ENCODE measurements at places on chromosomes 7 and 10.

DNA sequence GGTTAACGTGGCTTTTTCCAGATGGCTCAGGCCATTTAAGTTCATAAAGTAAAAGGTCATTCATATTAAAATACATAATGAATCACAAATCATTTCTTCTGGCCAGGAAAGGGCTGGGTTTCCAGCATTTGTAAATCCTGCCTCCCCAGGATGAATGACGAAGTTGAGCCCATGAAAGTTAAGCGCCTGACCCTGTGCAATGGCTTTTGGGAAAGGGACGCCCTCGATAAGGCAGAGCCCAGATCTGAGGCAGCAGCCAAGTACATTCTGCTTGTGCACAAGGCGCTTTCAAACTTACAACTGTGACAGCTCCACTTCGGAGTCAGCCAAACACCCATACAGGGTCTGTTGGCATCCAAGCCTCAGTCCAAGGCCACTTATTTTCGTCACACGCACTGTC is 2.8 kb downstream of the GIMAP6 start:
- peak; percentile 69 for DNase-seq

- DNase-seq, result no peak
These were observed 16.3 kb upstream of the GLI3 start for GRCh38 chr7:42253316-42253715.

- DNase-seq, result no peak
These were observed 31.3 kb downstream of the KIAA1217 start for GRCh38 chr10:24240041-24240751.

DNA sequence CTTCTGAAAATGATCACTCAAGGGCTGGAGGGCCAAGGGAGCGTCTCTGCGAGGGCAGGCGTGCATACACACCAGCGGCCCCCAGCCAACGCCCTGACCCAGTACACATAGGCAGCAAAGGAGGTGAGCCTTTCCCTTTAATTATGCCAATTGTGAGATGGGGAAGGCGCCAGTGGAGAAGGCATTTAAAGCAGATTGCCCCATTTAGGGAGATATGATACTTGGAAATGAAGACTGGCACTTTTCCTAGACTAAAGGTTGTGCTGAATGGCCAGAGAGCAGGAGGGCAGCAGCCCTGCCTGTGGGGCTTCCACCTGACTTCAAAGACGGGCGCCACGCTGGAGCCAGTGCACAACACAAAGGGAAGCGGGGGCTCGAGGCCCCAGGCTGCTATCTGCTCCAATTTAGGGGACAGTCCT is 24.1 kb downstream of the HIPK2 start:
- DNase-seq, result peak; percentile 52

- no peak for DNase-seq
These were observed 44.6 kb upstream of the RSBN1L start for GRCh38 chr7:77651575-77652162.

DNA sequence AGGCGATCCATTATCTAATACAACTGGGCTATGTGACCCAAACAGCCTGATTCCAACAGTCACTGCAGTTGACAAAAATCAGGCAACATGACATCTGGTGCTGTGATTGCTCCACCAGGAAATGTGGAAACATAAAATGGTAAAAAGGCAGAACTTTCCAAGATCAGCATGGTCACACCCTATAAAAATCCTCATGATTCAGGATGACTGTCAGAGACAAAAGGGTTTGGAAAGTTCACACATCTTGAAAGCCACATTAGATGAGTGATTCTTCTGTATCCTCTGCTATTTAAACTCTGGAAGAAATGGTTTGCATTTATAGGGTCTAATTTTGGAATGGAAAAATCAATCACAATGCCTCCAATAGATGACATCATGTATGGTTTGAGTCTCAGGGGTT is 662.6 kb upstream of the IGFBP3 start:
- no peak for DNase-seq

GRCh38 chr10:49212076-49212475 is 23.9 kb upstream of the TMEM273 start:
- no peak for DNase-seq

DNA sequence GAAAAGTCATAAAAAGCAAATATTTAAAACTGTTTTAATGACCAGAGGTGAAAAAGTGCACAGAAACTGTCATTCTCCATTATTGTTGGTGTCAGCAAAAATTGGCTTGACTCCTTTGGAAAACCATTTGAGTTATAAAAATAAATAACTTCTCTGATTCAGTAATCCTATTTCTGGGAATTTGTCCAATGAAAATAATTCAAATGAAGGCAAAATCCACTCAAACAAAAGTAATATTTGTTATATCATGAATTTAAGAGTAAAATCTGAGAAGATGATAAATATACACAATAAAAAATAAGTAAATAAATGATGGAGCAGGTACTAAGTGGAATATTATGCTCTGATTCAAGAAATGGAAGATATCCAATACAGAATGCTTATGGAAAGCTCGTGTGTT is 326.6 kb upstream of the KLF6 start:
- no peak for DNase-seq

DNA sequence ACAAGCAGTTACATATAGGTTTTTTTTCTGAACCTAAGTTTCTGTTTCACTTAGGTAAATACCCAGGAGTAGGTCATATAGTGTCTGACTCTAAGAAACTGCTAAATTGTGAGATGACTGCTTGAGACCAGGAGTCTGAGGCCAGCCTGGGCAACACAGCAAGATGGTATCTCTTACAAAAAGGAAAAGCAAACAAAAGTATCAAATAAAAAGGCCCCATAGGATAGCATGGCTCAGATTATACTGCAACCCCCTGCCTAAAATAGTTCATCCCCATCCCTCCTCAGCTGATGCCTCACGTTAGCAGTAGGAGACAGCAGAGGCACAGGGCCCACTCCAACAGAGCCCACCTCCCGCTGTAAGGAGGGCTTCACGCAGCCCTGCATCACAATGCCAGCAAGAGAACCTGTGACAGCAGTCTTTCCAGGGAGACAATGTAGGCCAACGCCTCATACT is 90.3 kb downstream of the SRPK2 start:
- no peak for DNase-seq

DNA sequence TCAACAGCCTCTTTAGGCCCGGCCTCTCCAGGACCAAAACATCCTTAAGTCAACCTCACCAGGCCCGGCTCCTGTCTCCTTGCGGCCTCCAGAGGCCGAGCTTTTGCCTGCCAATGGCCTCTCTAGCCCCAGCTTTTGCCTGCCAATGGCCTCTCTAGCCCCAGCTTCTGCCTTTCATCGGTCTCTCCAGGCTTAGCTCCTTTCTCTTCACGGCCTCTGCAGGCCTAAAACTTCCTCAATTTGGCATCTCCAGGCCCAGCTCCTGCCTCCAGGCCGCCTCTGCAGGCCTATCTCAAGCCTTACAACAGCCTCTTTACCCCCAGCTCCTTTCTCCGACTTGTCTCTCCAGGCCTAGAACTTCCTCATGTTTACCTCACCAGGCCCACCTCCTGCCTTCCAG is 15.7 kb upstream of the TMEM248 start:
- DNase-seq, result no peak

- no peak for DNase-seq
These were observed 16.0 kb upstream of the SLC29A3 start for GRCh38 chr10:71302874-71303568.

- peak; percentile 55 for DNase-seq
These were observed 59.3 kb upstream of the VWC2 start for GRCh38 chr7:49714182-49714581.

- DNase-seq, result no peak
These were observed 313.3 kb downstream of the AGMO start for GRCh38 chr7:15248514-15248913.

GRCh38 chr10:35822316-35822715 is 180.2 kb upstream of the FZD8 start:
- DNase-seq, result peak; percentile 90

DNA sequence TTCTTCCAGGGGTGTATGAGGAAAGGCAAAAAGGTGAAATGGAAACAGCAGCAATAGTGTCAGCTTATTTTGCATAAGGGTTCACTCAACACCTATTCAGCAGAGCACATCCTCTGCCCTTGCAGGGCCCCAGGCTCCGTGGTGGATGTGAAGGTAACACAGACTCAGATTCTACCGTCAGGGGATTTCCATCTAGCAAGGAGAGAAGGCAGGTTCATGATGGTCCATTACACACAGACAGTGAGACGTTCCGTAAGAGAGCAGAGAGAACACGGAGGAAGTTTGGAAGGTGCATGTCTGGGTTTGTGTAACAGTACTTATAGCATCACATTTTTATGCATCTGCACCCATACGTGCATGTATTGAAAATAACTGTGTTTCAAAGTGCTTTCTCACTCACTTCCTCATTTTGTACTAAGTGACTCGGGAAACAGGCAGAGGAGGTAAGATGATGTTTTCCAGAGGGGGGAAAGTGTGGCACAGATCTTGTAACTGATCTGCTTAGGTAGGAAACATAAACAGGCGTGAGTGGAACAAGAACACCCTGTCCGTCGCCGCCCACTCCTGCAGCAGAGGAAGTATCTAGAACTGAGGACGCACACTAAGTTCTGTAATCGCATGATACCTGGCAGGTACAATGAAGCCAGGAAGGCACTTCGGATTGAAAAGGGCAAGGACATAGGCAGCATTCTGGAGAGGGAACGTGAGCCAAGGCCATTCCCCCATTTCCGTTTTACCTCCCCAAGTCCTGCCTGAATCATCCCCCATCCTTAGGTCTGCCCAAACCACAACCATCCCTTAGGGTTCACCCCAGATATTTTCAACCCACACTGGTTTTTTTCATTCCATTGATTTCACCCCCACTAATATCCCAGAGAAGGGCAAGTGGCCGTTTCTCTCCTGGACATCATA is 1.0 kb upstream of the ENO4 start:
- no peak for DNase-seq

- DNase-seq, result no peak
These were observed 17.0 kb downstream of the SUN3 start for GRCh38 chr7:48011951-48012350.

DNA sequence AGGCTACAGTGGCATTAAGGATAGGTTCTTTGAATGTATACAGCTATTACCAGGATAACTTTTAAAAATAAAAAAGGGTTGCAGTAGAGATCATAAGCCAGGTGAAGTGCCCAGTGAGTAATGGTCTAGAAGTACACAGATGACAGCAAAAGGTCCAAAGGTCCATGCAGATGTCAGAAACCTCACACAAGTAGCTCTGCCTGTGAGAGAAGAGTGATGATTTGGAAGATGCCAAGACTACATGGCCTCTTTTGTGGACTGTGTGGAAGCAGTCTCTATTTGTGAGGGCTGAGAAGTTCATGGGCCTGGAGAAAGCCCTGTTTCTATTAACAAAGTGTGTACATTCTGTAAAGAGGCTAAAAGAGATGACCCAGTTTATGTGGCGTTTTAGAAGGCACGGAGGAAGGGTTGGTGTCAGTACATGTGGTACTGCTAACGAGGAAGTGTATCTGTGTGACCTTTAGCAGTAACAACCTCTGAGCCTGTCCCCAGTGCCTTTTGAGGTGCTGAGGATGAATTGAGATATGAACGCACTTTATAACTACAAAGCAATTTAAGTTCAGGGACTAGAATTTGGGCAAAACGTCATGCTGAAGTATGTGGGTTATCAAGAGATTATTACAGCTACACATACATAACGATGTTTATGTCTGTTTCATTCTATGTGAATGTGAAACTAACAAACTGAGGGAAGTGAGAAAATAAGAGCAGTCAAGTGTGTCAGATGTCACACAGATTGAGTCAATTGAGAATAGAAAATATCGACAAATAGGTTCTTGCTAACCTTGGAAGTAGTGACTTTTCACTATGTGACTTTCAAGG is 7.6 kb downstream of the CYCS start:
- no peak for DNase-seq

DNA sequence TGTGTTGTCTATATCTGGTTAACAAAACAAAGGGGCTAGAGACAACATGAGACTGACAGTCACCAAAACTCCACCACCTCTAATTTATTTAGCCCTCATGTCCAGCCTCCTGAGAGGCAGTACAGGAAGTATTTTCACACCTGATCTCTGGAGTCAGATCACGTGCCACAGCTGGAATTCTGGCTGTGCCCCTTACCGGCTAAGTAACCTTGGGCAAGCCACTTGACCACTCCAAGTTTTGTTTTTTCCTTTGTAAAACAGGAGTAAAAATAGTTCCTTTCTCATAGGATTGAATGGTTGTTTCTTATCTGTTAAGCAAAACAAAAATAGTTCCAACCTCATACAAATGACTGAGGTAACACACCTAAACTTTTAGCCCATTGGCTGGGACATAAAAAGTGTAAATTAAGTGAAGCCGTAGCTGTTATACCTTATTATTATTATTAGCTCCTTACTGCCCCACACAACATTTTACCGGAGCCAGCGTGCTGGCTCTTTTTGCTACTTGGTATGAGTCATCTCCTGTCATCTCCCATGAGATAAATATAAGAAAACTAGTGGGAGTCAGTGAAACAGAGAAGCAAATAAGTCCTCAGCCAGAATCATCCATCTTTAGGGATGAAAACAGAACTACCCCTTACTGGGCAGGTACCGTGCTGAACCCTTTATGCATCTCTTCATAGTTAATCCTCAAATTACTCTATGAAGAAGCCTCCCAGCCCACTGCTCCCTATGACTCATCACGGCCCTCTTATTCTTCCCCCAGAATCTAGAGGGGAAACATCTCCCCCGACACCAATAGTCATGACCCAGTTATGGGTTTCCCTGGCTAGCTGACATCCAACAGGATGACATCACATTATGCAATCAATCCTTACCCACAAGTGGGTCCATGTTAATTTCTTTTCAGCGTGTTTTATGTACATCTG is 44.9 kb downstream of the PPP1R3C start:
- DNase-seq, result peak; percentile 30

- no peak for DNase-seq
These were observed 180.0 kb upstream of the ADCY1 start for GRCh38 chr7:45394117-45394708.

GRCh38 chr10:113340282-113340681 is 212.6 kb upstream of the HABP2 start:
- no peak for DNase-seq

GRCh38 chr10:118952493-118953295 is 76.8 kb upstream of the NANOS1 start:
- DNase-seq, result no peak

DNA sequence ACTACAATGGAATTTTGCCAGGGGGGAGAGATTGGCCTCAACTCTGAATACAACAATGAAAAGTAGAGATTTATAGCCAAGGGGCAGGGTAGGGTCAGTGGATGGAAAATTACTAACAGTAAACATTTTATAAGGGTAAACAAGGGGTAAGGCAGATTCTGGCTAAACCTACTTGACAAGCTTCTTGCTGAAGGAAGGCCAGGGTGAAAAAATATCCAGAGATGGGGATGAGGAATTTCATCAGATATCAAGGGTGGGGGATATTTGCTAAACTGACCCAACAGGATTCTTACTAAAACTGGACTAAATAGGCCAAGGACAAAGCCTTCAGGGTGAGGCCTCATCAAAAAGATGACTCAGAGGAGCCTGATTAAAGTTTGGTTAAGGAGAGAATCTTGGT is 156.3 kb downstream of the RTKN2 start:
- DNase-seq, result no peak

DNA sequence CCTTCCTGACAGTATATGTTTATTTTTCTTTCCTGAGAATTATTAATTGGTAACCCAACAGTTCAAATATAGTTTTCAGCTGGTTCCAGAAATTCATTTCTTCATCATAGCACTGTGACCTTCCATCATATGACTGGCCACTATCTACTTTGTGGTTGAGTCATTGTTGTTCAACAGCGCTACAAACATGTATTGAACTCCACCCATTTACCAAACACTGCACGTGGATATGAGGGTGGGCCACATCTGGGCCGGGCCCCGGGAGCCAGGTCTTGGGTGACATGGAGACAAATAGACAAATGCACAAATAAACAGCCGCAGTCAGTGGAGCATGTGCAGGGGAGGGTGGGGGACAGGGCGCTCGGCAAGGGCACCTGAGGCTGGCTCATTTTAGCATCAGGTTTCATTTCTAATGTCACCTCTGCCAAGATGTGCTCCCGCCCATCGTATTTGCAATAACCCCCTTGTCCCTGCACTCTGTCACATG is 24.0 kb upstream of the EEPD1 start:
- DNase-seq, result no peak

Measured in left ventricle myocardium superior (tissue), 1 donor.